ENCODE measurements at places on chromosomes 3 and 15.

DNA sequence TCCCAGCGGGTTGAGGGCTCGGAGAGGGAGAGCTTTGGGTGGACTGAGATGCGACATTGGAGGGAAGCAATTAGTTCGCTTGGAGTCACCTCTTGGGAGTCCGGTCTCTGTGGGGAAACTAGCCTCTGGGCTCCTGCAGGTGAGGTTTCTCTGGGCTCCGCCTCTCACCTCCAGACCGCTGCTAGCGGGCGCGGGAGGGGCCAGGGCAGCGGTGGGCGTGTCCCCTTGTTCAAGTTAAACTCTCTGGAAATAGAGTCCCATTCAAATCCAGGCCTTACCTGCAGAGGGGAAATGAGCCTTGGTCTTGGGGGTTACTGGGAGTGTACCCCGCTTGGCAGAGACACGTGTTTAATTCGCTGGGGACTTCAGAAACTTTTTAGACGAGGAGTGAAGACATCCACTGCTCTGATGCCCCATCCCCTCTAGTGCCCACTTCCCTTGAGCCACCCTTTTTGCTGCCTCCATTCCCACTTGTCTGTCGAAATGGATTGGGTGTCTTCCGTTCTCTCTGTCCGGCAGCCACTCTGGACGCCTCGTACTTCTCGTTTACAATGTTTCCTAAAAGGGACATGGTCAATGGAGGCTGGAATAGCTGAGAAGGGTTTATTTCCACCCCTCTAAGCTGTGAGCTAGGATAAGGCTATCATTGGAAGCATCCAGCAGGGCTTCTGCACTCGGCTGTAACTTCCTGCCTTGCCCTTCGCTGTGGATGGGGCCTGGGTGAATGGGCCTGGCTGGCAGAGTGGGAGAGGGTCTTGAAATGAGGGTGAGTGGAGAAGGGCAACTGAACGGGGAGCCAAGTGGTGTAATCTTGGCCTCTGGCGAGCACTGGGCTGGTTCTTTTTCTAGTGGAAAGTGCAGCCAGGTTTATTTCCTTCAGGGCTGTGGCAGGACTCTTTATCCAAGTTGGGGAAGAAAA is 1.1 kb downstream of the MITF start:
- no peak for DNase-seq

- DNase-seq: no peak
Measured at GRCh38 chr15:31116423-31117030, 15.0 kb upstream of the TRPM1 start.

- no peak for DNase-seq
Measured at GRCh38 chr3:136838641-136839555, 20.0 kb downstream of the SLC35G2 start.

- DNase-seq: no peak
Measured at GRCh38 chr3:186319945-186320344, 42.1 kb downstream of the DGKG start.

DNA sequence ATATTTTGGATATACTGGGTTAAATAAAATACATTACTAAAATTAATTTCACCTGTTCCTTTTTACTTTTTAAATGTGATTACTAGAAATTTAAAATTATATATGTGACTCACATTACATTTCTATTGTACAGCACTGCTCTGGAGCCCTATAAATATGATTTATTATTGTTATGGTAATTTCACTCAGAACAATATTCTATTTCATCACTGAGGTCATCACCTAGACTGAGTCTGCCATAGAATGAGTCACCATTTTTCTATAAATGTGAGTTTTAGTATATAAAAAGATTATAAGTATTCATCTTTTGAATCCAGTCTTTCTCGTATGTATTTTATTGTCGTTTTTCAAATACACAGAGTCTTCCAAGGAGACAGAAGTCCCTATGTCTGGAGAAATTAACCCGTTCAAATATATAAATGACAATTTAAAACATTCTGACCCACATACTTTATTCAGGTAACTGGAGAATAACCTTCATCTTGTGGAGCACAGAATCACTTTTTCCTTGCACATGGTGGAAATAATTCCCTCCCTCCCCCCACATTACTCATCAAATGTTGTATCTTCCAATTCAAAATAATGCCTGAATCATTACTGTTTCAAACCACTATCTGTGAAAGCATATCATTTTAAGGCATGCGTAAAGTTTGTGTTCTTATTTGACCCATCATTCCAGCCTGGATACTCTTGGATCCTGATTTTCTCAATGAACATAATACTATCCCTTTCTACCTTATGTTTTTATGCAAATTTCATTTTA is 30.0 kb downstream of the CHST14 start:
- no peak for DNase-seq

DNA sequence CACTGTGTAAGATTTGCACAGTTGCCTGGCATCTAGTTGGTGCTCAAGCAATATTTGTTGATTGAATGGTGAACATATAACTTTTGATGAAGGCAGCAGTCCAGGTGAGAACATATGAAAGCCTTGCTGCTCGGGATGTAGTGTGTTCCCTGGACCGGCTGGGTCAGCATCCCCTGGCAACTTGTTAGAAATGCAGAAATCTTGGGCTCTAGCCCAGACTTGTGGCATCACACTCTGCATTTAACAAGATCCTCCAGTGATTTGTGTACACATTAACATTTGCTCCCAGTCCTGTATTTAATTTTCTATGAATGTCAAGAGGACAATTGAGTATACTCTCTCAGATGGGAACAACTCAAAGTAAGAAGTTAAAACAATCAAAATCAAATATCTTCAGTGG is 69.0 kb upstream of the SAMMSON start:
- no peak for DNase-seq

DNA sequence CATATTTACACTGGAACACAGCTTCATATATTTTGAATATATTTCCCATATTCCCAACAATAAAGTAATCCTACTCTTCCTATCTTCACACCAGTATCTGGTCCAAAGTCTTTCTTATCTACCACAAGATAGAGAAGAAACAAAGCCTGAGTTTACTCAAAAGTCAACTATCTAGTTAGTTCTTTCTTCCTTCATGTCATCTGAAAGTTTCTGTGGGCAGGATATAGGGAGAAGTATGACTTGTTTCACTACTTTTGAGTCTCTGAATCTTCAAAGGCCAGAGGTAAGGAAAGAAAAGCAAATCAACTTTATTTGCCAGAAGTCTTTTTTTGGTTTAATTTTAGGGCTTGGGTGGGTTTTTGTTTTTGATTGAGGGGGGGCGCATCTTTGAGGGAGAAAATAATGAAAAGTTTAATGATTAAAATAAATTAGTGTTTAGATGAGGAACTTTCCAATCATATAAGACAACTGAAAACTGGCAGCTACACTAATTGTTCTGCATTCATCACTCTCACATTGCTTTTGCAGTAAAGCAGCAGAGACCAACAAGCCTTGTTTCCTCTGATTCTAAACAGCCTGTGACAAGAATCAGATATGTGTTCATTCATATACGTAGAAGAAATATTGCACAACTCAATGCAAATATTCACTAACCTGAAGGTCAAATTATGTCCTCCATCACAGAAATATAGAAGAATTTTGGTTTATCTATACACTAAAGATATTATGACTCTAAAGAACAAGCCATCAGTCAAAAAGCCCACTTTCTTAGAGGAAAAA is 421.4 kb downstream of the SHQ1 start:
- DNase-seq: no peak

All from T-helper 2 cell (primary cell).